ENCODE measurements at places on chromosomes 16 and 17.

DNA sequence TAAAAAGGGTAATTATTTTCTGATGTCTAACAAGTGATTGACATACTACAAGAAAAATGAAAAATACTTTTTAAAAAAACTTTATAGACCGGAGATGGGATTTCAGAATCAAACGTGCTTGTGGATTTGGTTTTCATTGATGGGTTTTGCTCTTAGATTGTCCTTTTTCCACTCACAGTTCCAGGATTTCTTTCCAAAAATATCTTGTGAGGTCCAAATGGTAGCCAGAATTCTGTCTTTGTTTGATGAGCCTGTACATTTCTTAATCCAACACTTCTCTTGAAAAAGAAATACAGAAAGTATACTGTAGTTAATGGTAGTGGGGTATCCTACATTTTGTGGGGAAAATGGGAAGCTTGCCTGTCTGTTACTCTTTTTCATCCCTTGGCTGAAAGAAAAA is 329.3 kb downstream of the KCNJ2 start:
- DNase-seq = no peak

GRCh38 chr17:31371511-31372097 is 19.9 kb upstream of the RAB11FIP4 start:
- DNase-seq = peak; percentile 13

DNA sequence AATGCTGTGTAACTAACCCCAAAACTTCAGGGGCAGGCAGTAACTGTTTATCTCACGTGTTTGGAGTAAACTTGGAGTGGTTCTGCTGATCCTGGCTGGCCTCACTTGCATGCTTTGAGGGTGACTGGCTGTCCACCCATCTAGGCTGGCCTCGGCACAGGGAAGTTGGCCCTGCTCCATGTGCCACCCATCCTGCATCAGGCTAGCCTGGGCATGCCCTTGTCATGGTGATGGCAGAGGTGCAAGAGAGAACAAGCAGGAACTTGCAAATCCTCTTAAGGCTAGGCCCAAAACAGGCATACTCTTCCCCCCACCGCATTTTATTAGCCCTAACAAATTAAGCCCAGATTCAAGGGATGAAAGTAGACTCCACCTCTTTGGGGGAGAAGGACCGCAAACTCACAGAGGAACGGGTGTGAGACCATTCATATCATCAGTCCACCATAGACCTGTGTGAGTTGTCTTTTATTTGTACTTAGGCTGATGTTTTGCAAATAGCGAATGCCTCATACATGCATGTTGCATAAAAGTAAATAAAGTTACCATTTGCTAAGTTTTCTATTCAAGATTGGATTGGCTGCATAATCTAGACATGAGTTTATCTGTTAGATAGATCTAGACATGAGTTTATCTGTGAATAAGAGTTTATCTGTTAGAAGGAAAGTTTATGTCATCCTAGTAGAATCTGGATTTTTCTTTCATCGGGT is 221.0 kb downstream of the CCDC182 start:
- no peak for DNase-seq

GRCh38 chr16:50999181-50999580 is 151.9 kb downstream of the SALL1 start:
- DNase-seq = no peak

DNA sequence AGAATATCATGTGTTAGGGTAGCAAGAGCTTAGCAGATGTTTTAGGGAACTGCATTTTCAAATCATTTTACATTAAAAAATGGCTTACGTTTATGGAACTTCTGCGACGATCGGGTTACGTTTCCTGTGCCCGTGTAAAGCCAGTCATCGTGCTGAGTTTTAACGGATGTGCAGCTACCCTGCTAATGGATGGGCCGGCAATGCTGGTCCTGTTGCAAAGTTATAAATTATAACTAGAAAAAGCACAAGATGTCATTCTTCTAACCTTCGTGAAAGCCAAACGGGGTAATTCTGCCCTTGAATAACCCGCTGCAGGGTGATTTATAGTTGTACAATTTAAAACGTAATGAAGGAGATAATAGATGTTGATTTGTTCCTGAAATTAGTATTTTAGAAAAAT is 339.2 kb downstream of the WWOX start:
- no peak for DNase-seq

DNA sequence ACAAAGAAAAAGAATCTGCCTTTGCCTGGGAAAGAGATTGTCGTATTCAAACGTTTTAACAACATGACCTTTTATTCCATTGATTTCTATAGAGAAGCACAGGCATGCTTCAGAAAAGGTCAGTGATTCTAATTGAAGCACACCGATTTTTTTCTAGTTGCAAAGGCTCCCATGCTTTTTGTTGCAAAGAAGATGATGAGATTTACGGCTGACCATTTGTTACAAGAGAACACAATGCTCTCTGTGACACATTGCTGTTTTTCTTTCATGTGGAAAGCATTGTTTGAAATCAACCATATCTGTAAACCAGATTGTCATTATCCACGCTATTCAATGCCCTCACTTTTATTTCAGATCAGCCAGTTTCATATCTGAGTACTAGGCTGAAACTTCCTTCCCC is 99.8 kb downstream of the NLK start:
- no peak for DNase-seq

GRCh38 chr16:11727796-11728543 is 14.7 kb downstream of the TXNDC11 start:
- DNase-seq = peak; percentile 47

DNA sequence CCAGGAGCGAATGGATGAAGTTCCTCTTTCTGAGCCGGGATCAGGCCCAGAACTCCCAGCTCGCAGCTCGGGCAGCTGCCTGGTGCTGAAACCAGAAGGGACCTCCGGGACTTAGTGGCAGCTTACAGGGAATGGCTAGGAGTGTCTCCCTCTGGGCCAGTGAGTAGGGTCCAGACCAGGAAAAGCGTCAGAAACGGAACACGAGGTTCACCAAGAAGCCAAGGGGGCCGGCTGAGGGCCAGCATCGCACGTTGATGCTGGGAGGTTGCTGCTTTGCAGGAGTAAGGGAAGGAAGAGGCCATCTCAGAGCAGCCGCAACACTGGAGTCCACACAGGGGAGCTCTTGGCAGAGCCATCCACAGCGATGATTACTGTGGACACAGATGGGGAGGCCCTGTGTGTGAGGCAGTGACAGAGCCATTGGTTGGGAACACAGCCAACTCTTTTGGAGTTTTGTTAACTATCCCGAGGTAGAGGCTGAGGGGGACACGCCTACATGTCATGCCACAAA is 74.0 kb upstream of the CREBBP start:
- DNase-seq = no peak

DNA sequence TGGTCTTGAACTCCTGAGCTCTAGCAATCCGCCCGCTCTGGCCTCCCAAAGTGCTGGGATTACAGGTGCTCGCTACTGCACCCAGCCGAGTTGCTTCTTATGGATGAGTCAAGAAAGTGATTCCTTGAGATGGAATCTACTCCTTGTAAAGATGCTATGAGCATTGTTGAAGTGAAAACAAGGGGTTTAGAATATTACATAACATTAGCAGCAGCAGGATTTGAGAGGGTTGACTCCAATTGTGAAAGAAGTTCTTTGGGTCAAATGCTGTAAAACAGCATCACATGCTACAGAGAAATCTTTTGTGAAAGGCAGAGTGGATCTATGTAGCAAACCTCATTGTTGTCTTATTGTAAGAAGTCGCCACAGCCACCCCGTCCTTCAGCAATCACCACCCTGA is 72.7 kb downstream of the NT5M start:
- DNase-seq = no peak

DNA sequence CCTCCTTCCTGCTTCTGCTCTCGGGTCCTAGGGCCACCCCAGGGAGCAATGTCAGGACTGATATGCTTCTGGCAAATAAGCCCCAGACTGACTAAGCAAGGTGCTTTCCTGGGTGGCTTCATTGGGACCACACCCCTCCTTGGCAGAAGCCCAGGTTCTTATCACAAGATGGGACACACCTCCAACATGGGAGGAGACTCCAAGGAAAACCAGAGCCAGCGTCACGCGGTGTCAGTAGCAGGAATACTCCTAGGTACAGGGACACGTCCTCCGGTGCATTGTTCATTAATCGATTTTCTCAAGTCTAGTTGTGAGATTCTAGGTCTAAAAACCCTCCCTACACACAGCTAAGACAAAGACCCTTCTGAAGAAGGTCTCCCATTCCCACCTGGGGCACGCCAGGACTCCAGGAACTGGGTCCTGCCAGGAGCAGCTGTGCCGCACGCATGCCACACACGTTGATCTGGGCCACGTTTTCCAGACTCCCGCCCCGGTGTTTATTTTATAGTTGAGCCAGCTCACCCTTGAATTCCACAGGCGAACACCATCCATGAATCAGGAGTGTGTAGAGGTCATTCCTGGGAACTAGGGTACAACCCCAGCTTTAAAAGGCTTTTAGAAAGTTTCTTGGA is 30.8 kb downstream of the FA2H start:
- no peak for DNase-seq

DNA sequence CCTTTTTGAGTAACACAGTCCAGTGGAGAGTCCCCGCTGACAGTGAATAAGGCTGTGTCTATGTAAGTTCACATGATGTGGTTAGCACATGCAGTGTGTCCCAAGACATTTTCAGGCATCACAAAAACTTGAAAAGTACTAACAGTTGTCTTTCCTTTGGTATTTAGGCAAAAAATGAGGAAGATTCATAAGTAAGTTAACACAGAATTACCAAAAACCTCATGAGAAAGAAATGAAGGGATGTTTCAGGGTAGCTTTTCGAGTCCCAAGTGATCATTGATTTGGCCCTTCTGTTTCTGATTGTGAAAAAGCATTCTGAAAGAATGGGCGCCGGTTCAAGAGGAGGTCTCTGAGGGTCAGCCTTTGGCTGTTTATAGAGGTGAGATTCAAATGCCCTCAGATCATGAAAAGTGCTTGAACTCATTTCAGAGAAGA is 529 bp upstream of the ASPA start:
- DNase-seq = no peak

- DNase-seq = no peak
These were observed 32.9 kb upstream of the GOSR2 start for GRCh38 chr17:46889992-46890564.

DNA sequence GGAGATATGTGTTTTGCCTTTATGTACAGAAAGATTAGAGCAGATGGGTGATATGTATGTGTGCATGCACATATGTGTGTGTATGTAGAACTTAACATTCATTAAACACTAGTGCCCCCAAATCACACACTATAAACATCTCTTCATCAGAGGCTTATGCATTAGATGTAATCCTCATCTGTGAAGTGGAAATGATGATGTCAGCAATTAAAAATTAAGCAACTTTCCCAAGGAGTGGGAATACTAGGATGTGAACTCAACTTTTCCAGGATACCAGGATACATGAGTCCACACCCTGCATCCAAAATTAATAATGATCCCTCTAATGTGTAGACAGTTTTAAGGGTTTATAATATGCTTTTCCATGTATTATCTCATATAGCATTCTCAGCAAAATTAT is 127.7 kb upstream of the ADAMTS18 start:
- DNase-seq = no peak

DNA sequence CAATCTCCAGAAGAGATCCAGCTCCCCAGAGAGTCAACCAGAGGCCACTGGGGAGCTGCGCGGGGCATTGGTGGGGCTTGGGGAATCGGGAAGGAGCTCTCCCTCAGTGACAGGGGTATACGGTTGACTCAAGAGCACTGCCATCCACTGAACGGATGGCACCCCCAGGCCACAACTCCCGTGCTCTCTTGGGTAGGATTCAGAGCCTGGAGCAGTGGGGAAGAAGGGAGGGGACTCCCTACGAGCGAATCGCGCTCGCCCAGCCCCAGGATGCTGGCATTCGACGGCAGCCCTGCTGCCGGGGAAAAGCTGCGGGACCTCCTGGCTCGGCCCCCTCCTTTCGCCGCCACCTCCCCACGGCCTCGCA is 473 bp upstream of the TPPP3 start:
- no peak for DNase-seq

- peak; percentile 18 for DNase-seq
These were observed 477.5 kb downstream of the WWOX start for GRCh38 chr16:78576941-78577340.

GRCh38 chr17:81916234-81917001 is 1.6 kb downstream of the SIRT7 start:
- no peak for DNase-seq

GRCh38 chr17:5164436-5164835 is 27.2 kb downstream of the ZNF594 start:
- no peak for DNase-seq

GRCh38 chr16:68401871-68402747 is 46.2 kb downstream of the SMPD3 start:
- DNase-seq = no peak

DNA sequence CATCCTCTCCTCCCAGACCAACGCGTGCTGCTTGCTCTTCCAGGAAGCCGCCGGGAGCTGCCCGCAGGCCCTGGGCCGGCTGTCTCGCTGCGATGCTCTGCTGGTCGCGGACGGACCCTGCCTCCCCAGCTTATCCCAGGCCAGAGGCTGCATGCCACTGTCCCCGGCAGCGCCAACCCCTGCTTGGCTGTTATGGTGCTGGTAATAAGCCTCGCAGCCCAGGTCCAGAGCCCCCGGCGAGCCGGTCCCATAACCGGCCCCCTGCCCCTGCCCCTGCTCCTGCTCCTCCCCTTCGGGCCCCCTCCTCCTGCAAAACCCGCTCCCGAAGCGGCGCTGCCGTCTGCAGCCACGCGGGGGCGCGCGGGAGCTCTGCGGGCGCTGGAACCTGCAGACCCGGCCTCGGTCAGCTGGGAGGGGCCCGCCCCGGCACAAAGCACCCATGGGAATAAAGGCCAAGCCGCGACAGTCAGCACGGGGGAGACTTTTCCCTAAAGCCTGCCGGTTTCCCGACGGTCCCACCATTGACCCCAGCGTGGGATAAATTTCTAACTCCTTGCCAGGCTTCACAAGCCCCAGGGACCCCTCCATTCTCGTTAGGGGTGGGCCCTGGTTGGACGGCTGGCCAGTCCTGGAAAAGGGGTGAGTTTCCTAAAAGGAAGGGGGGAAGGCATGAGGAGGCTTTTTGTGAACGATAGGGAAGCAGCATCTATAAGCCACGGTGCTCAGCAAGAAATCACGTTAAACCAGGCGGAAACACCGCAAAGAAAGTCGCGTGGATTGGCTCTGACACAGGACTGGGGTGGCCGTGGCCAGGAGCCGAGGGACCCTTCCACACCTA is 11.2 kb downstream of the ENPP7 start:
- peak; percentile 63 for DNase-seq

DNA sequence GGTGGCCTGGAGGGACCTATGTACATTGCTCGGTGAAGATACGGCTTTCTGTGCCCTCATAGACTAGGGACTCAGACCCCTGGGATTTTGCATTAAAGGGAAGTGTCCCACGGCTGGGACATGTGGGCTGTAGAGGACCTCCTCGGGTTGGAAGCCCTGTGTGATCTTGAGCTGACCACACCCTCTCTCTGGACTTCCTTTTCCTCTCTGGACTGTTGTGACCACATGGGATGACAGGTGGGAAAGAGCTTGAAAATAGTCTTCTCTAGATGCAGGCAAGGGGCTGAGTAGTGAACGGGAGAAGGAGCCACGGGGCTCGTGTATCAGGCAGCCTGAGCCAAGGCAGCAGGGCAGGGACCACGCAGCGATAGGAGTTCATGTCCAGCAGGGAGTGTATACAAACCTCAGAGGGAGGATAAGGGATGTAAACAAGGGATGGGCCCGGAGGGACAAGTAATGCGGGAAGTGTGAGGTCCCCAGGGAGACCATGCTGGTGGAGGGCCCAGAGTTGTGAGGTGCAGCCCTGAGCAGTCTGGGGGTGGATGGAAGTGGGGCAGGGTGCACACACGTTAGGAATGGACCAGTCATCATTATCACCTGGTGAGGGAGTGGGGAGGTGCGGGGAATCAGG is 4.5 kb upstream of the SLC4A1 start:
- DNase-seq = no peak

Measured in activated CD4-positive, alpha-beta T cell treated with anti-CD3 and anti-CD28 coated beads, Interleukin-2, Interleukin-4, amounts not matched to agents 100 ng/mL and 50 ng/mL, durations not matched to agents 16 hours and 8 hours (primary cell).